ENCODE measurements at places on chromosomes 3 and 15.

GRCh38 chr3:65436580-65436979 is 602.1 kb downstream of the MAGI1 start:
- no peak for DNase-seq

- no peak for DNase-seq
Measured at GRCh38 chr3:119314821-119315220, 20.6 kb downstream of the ARHGAP31 start.

DNA sequence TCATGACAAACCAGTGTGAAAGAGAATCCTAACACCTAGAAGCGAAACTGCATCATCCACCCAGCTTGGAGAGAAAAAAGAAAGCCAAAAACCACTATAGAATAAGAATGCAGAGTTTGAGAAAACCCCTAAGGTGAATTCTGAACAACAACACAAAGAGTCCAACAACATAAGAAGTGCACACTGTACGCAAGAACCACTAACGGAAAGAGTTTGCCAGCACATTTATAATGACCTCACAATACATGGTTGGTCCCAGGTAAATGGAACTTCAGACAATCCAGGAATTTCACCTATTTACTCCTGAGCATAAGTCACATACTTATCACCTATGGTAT is 128.3 kb upstream of the BHLHE40 start:
- DNase-seq: no peak

GRCh38 chr3:4587061-4587837 is 94.1 kb downstream of the ITPR1 start:
- no peak for DNase-seq

- no peak for DNase-seq
Measured at GRCh38 chr3:40867797-40868196, 331.5 kb upstream of the CTNNB1 start.

DNA sequence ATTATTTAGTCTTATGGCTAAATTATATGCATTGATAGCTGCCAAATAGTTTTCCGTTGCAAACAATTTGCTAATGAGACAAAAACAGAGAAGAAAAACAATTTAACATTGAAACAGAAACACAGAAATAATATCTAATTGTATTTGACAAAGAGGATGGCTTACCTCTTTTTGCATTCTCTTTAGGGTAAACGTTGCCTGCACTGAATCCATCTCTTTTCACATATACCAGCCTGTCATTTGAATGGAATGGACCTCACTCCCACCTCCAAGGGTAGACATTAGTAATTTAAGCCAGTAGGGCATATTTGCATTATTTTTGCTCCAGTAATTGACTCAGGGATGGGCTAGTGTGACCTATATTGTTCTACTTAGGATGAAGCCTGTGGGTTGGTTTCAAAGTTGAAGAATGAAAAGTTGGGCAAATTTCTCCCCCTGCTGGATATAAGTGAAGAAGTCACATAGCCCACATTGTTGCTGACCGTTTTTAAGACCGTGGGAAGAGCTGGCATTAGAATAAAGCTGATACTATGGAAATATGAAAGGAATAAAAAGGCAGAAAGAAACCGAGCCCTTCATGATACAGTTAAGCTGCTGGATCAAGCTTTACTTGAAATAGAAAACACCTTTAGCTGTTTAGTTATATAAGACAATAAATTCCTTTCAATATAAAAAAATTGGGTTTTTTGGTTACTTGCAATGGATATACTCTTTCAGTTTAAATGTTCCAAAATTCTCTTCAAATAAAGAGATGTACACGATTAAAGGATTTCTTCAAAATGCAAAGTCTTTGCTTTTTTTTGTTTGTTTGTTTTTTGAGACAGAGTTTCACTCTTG is 26.9 kb downstream of the PIERCE2 start:
- DNase-seq: peak; percentile 7

- DNase-seq: no peak
Measured at GRCh38 chr3:191563722-191564121, 102.8 kb downstream of the PYDC2 start.

- no peak for DNase-seq
Measured at GRCh38 chr15:85651548-85651947, 143.2 kb downstream of the KLHL25 start.

DNA sequence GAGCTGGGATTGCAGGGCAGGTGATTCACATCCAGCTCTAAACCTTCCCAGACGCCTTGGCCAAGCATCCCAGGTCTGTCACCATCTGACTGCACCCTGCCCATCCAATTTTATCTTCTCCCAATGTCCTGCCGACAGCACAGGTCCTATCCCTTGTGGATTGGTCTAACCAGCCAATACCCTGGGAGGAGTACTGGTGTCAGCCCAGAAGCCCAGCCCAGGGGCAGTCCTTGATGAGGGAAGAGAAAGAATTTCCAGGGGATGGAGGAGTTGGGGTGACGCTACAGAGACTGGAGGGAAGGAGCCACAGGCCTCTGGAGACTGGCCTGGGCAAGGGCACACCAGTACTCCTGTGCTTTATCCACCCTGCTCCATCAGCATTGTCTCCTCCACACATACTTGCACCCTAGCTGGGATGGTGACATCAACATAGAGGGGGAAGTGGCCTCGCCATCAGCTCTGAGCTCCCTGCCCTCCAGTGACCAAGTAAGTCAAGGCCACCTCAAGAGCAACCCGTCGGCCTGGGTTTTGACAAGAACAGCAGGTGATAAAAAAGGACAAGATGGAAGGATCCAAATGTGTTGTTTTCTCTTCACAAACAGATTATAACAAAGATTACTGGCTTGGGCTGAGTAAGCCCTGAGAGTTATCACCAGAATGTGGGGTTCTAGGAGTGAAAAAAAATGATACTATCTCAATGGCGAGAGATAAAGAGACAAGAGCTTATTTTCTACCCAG is 114.6 kb downstream of the AQP9 start:
- DNase-seq: no peak

- DNase-seq: no peak
Measured at GRCh38 chr3:98628317-98628716, 34.9 kb upstream of the CPOX start.

GRCh38 chr3:47443611-47443995 is 32.1 kb downstream of the SCAP start:
- no peak for DNase-seq

DNA sequence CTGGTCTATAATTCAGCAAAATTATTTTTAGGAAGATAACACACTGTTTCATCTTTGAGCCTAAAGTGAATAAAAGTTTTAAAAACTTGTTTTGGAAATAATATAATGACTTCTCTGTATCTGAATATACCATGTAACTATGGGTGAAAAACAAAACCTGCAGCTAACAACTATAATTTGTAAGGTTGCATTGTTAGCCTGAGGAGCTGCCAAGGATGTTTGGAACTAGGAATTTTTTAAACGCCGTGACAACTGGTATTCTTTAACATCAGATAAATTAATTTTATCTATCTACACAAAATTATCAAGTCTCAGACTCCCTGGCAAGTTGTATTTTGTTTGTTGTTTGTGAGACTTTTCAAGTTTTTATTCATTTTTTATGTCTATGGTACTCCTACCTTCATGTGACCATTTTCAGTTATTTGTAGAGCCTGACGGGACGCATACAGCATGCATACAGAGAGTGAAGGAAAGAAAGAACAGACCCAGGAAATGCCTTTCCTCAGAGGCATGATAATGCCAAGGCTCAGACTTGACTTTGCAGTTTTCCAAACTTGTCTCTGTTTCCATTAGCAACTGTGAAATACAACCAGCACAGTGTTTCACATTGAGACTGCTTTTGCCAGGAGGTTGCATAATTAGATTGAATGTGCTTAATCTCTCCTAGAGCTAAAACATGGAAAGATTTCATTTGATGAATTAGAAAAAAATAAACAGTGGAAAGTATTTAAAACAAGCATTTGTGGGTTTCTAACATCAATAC is 60.8 kb upstream of the ARHGEF26 start:
- DNase-seq: no peak

DNA sequence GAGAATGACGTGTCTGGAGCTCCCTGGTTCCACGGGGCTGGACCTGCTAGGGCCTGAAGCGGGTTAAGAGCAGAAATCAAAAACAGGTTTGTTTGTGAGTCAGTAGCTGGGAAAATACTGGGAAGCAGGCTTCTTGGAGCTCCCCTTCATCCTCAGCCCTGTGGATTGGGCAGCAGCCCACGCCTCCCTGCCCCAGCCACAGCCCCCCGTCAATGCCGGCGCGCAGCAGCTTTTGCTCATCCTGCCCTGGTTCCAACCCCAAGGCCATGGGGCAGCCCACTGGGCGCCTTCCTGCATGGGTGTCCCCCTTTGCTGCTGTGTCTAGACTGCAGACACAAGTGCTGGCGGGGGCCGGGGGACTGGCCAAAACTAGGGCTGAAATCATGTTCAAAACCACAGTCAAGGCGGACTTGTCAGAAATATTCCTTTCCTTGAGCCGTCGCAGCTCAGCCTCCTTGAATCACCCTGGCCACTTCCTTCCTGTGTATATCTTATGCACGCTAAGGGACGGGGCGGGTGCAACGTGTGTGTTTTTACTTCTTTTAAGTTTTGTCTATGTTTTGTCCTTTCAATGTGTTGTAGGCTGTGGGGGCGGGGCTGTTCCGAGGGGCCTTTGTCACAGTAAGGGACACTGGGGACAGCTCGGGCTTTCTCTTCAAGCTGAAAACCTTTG is 108.1 kb downstream of the KLF13 start:
- DNase-seq: no peak

GRCh38 chr15:49900006-49900902 is 218.8 kb downstream of the ATP8B4 start:
- no peak for DNase-seq

DNA sequence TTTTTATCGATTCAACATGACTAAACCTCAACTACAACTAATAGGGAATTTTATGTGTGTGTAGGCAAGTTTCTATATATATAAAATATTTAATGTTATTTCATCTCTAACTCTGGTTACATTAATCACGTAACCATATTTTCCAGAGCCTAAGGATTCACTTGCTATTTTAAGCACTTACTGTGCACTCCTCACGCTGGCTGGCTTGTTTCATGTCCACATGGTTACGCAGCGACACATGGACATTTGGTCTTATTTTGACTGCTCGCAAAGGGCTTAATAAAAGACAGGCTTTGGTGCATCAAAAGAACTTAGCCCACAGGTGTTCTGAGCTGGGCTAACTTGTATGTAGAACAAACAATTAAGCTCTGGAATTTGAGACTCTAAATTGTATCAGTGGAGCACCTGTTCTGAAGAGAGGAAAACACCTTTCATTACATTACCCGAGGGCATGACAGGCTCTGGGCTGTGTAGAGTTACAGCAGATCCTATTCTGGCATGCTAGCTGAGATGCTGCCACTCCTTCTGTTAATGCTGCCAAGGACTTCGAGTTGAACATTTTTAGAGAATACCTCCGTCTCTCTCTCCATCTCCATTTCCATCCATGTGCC is 130.0 kb upstream of the NR2F2 start:
- DNase-seq: no peak

- DNase-seq: no peak
Measured at GRCh38 chr3:161265916-161266571, 44.9 kb downstream of the NMD3 start.

- DNase-seq: no peak
Measured at GRCh38 chr15:71747128-71748083, 62.9 kb upstream of the NR2E3 start.

DNA sequence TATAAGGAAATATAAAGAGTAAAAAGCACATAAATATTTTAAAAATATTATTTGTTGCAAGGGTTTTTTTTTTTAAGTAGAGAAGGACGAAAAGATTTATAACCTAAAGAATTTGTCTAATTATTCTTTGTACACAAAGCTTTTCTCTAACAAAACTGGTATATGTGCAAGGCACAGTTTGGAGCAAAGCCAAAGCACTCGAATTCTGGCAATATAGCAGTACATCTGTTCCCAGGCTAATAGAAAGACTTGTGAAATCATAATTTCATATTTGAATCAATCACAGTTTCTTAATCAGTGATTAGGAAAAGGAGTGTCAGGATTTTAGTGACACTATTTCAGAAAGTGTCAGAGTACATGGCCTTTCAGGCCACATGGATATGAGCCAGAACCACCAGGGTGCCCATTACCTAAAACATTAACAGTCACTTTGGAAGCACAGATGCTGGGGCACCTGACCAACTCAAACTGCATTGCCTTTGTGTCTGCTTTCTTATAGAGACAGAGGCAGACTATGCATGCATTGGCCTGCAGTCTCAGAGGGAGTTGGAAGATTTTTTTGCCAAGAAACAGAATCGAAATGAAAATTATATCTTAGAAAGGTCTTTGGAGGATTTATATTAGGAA is 651.8 kb upstream of the SGO1 start:
- no peak for DNase-seq

DNA sequence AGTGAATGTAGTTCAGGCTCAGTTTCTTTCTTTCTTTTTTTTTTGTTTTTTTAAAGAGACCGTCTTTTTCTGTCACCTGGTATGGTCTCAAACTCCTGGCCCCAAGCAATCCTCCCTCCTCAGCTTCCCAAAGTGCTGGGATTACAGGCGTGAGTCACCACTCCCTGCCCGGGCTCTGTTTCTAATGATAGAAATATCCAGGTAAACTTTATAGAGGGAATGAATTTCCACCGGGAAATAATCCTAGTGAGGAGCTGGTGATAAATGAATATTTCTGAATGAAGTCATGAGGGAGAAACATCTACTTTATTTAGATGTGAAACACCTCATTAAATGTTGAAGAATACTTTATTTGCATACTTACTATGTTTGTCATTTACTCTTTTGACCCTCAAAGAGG is 7.2 kb downstream of the RNF13 start:
- DNase-seq: no peak

GRCh38 chr3:66014651-66015050 is 24.1 kb downstream of the MAGI1 start:
- no peak for DNase-seq

Measured in AG04449 (cell line).